HAP-1 (cell line): ENCODE measurements at places on chromosomes 2 and 18.

GRCh38 chr2:29033172-29033571, 41.2 kb downstream of the PCARE start:
- DNase-seq, result peak; percentile 85

GRCh38 chr2:45841752-45842407, 190.4 kb downstream of the PRKCE start:
- DNase-seq, result no peak

GRCh38 chr2:205730701-205731582, 48.6 kb downstream of the NRP2 start:
- DNase-seq, result no peak

DNA sequence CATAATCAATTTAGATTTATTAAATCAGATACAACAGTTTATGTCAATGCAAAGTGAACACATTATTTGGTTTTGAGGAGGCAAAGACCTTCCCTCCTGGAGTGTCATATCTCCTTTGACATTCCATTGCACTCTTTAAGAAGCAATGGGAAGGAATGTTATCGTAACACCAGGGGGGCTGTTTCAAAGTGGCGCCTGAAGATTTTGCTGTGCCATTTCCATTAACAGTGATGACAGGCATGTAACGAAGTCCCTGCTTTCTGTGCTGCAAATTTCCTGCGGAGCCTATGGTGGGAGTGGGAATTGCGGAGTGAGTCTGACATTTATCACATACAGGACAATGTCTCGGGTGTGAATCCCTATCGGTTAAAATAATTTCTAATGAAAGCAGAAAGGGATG, 499.6 kb upstream of the RAB6C start:
- no peak for DNase-seq

DNA sequence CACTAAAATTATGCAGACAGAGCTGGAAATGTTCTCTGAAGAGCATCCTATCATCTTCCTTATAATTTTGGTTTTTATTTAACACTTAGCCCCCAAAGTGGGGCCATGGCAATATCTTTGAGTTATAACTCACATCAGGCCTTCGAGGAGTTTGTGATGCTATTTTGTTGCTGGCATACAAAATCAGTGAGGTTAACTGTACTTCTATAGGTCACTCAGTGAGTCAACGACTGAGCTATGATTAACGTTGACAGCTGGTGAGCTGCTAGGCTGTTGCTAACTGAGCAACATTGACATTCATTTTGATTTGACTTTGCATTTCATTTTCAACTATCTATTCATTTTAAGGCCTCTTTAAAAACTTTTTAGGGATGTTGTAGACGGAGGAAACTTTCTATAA, 50.0 kb downstream of the GPD2 start:
- DNase-seq, result no peak

DNA sequence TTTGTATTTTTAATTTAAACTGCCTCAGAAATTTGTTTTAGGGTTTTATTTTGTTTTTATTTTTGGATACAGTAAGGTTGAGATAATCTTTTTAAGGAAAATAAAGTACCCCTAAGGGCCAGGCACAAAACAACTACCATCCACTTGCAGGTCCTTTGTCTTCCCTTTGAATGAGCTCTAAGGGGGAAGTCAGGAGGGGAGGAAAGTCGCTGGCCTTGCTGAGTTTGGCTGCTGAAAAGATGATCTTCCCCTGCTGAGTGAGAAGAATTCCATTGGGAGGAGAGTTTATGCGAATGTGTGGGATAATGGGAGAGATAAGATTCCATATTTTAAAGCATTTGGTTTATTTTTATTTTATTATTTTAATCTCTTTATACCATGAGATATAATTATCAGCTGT, 100.7 kb downstream of the ARHGAP15 start:
- no peak for DNase-seq

- no peak for DNase-seq
These were observed 2.2 kb downstream of the HMSD start for GRCh38 chr18:63951302-63951705.

- DNase-seq, result no peak
These were observed 371.8 kb upstream of the ACVR2A start for GRCh38 chr2:147473075-147473474.

GRCh38 chr2:64854773-64855237, 134.4 kb upstream of the SLC1A4 start:
- no peak for DNase-seq

DNA sequence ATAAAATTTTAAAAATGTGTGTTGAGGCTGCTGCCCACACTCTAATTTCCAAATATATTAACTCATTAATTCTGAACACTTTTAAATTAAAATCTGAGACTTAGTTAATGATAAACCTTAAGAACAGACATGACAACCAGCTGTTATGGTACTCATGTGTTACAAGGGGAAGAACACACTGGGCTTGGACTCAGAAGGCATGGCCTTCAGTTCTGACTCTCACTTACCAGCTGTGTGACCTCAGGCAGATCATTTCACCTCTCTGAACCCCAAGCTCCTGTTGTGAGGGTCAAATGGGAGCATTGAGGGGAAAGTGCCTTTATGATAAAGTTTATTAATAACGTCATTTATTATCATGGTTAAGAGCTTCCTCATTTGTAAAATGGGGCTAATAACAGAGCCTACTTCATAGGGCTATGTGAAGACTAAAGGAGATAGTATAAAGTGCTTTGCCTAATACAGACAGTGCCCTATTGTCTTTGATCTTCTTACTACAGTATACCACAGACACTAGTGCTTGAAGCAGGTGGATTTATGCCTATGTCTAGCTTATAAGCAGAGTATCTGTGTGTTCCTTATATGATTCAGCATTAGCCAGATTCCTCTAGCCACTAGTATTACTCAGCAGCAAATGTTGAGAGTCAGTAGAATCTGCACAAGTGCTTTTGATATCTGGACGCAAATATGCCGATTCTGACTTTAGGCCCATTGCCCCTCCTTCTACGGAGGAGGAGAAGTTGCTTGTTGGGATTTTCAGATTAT, 99.6 kb downstream of the SGPP2 start:
- no peak for DNase-seq

DNA sequence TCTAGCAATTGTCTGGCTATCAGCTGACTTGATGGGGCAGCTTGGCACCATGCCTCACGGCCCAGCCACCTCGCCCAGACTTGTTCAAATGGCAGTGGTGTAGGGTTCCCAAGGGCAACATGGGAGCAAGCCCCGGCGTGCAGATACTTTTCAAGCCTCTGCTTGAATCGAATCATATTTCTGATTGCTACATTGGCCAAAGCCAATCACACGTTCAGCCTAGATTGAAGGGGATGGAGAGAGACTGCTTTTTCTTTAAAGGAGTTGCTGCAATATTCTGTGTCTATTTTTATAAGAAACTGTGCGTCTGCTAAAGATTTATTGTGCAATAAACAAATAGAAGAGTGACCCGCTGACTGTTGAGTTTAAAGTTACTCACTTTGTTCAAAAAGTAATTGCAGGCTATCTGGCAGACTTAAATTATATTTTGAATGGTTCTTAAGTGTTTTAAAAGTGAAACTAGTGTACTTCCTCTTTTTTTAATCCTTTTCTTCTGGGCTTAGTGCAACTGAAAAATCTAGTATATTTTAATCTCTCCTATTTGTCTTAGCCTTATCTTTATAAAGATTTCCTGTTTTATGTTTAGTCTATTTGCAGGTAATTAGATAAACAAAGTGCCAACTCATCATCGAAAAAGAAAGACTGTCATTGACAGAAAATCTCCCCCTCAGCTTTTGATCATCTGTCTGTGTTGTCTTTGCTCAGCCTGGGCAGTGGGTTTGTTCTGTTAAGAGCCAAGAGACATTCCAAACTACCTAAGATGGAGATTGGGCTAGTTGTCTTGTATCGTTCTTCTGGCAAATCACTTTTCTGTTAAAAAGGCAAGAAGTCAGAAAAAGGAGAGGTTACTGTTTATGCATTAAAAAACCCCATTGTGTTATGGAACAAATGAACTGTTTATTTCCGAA, 156.1 kb downstream of the TPGS2 start:
- no peak for DNase-seq

DNA sequence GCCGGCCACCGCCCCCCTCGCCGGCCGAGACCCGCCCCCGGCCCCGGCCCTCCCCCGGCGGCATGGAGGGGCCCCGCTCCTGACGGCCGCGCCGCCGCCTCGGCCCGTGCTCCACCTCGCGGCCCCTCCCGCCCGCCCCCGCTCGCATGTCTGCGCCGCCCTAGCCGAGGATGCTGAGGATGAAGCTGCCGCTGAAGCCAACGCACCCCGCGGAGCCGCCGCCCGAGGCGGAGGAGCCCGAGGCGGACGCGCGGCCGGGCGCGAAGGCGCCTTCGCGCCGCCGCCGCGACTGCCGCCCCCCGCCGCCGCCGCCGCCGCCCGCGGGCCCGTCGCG, 397 bp downstream of the ZCCHC2 start:
- no peak for DNase-seq

DNA sequence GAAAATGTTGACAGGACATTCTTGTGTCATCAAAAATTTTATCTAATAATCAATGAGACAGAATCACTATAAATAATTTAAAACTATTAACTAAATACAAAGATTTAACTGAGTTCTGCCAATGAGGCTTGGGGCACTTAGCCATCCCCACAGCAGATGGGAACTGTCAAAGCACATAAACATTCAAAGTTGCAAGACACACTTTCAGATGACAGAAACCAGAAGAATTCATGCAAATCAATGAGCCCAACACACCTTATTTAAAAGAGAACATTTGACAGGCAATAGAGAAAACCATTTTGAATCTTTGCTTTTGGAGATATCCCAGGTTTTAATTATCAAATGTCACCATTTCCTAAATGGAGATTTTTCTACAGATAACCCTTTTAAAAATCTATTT, 566.2 kb downstream of the IRS1 start:
- DNase-seq, result no peak

DNA sequence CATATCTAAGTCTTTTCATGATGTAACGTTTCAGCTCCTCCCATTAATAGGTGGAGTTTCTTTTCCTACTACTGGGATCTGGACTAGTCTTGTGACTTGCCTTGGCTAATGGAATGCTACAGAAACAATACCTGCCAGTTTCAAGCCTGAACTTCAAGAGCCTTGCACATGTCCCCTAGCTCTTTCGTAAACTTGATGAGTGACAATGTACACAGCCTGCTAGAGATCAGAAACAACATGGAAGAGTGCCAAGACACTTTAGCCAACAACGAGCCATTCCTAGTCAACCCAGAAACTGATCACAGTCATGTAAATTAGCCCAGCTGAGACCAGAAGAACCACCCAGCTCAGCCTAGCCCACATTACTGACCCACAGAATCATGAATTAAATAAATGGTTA, 24.8 kb upstream of the STK39 start:
- DNase-seq, result no peak

DNA sequence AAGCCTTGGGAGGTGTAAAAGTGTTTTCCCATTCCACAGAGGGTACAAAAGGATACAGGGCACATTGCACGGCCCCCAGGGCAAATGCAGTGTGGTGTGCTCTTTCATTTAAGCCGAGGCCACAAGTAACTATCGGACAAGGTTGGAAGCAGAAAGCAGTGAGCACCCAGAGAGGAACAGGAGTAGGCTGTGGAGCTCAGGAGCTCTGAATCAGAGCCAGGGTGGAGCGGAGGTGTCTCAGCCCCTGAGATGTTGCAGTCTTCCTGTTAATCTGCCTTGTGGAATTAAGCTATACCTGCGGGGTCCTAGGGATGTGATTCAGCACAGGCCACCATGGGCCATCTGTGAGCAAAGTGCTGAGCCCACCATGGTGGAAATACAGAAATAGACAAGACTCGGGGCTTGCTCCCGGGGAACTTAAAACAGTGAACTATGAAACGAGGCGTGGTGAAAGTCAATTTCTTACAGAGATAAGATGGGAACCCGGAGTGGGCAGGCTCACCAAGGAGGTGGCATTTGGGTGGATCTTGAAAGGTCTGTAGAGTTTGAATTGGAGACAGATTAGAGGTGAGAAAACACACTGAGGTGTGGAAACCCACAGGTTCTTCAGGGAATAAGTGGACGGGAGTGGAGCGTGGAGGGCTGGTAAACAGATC, 44.0 kb downstream of the ASAP2 start:
- no peak for DNase-seq

- DNase-seq, result no peak
These were observed 39.8 kb upstream of the CCDC68 start for GRCh38 chr18:54999016-54999415.

DNA sequence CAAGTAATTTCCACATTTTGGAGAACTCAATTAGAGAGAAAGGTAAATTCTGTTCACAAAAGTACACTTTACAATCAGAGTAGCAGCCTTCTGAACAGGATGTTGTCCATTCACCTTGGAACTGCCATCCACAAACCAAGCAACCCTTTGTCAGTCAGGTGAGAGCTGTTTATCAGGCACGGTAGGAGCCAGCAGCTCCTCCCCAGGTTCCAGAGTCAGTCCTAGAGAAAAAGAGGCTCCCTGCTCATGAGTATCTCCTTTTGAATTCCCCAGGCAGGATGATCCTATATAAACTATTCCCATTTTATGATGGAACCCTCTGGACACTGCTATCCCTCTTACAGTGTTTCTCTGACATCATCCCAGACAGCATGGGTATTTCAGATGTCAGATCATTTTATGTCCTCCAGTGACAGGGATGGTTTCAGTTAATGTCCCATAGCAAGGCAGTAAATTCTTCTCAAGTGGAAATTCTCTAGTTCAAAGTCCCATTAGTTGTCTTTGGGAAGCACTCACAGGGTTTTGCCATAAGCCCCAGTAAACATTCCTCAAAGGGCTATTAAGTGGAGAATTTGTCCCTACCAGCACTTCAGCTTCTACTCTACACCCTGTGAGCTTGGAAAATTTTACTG, 34.5 kb upstream of the CSRNP3 start:
- DNase-seq, result no peak

DNA sequence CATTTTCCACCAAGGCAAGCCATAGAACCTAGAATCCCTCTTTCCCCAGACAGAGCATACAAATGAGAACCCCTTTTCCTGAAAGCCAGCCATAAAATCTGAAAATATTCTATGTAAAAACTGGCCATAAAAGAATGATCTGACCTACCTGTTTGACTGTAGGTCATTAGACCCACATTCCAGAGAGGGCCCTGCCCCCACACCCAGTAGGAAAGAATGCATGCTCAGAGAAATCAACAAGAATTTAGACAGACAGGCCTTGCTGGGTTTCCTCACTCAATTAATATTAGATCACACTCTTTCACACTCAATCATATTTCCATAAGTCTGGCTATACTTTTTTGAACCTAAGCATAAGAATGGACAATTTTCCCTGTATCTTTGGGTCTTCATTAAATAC, 929.5 kb downstream of the ERBB4 start:
- DNase-seq, result no peak

DNA sequence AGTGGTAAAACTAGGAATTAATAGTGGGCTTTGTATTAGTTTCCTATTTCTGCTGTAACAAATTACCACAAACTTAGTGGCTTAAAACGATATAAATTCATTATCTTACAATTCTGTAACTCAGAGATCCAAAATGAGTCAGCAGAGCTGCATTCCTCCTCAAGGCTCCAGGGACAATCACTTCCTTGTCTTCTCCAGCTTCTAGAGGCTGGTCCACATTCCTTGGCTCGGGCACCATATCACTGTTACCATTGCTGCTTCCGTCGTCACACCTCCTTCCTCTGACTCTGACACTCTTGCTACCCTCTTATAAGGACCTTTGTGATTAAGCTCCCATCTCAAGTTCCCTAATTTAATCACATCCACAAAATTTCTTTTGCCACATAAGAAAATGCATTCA, 567.8 kb upstream of the KLHL29 start:
- DNase-seq, result no peak
